Activated CD4-positive, alpha-beta T cell treated with anti-CD3 and anti-CD28 coated beads, Interleukin-2, amount 10 ng/mL, durations not matched to agents 24 days and 14 days (primary cell): ENCODE measurements at places on chromosomes 1 and 21.

DNA sequence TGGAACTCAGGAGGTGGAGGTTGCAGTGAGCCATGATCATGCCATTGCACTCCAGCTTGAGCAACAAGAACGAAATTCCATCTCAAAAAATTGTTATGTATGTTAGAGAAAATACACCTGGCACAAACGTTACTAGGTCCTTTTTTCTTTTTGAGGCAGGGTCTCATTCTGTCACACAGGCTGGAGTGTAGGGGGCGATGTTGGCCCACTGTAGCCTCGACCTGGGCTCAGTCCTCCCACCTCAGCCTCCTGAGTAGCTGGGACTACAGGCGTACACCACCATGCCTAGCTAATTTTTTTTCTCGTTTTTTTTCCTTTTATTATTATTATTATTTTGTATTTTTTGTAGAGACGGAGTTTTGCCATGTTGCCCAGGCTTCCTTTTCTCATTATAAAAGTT is 4.4 kb downstream of the HAX1 start:
- peak; percentile 77 for DNase-seq

DNA sequence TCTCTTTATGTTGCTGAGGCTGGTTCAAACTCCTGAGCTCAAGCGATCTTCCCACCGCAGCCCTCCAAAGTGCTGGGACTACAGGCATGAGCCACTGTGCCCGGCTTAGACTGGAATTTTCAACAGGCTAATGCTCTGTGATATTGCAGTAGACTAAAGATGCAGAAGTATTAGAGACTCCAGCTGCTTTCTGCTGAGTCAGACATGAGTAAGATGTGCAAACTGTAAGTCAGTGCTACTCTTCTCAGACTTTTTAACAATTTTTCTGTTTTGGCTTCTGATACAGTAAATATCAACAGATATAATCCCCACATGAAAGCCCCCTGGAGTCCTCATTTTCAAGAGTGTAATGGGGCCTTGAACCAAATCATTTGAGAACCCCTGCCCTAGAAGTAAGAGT is 29.3 kb upstream of the NLRP3 start:
- no peak for DNase-seq

DNA sequence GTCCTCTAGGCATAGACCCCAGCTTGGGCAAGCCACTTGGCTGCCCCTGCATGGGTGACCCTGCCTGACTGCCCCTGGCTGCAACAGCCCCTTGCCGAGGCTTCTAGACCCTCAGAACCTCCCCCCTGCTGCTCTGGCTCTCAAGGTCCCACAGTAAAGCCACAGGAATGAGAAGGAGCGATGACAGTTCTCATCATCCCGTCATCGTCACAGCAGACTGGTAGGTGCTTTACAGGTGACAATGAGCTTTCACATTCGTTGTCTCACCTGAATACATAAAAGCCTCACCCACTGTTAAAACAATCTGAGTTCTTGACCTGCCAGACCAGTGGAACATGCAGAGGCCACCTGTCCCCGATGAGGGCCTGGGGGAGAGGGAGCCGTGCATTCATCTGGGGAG is 36.0 kb upstream of the GPR157 start:
- no peak for DNase-seq

DNA sequence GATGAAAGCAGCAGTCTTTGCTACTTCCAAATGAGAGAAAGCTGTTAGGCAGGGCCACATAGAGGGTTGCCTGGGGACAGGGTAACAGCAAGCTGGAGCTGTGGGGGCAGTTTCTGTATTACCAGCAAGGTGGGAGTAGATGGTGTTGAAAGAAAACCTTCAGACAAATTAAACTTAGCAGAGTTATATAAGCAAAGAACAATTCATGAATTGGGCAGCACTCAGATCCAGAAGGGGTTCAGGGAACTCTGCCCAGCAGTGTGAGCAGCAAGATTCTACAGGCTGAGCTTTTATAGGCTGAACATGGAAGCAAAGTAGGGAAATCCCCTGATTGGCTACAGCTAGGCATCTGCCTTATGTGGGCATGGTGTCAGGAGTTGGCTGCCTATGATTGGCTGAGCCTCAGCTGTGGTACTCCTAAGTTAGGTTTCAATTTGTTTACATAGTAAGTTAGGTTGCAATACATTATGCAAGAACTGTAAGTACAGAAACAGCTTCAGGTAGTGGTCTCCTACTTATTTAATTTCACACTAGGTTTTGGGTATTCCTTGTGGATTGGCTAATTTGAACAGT is 64.1 kb upstream of the TMPRSS2 start:
- no peak for DNase-seq

GRCh38 chr1:181493885-181494284 is 10.6 kb downstream of the CACNA1E start:
- no peak for DNase-seq

DNA sequence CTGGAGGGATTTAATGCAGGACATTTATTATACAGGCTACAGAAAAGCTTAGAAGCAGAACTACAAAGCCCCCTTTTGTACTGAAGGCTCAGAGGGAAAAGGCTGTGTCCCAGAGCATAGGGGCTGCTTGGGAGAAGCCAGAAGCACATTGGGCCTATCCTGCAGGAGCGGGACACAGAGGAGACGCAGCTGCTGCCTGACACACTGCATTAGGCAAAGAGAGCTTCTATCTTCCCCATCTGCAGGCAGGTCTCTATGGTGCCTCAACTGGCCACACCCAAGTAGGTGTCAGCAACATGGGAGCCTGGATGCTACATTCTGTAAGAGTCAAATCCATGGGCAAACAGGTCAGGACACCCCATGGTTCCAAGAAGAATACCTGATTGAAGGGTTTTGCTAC is 595.9 kb downstream of the AJAP1 start:
- DNase-seq = no peak

DNA sequence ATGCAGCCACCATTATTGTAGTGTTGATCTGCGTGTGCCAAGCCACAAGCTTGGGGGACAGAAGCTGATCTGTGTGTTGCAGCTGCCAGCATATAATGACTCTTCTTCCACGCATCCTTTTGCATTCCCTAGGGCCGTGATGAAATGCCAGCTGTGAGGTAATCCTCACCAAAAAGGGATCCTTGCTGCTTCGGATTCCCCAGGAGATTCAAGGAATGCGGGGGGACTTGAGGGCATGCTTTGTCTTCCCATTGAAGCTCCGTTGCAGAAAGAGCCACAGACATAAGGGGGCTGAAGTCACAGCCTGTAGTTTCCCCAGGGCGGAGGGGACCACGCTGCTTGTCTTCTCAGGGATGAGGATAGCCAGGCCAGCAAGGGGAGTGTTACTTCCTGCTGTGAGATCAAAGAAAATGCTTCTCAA is 281.6 kb upstream of the FMN2 start:
- no peak for DNase-seq

DNA sequence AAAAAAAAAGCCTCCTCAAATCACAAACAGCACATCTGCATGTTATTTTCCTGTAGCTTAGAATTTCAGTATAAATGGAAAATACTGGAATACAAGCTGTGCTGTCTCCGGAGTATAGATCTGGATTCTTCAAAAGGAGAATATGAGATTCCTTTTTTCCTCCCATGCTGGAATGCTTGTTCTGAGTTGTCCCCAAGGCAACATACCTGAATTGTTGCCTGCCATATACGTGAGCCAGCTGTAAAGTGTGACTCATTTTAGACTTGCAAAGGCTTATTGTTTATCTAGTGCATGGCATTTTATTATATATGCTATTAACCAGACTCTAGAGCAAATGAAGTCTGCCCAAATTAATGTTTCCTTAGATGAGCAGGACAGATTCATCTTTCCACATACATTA is 95.0 kb upstream of the C1orf105 start:
- no peak for DNase-seq

DNA sequence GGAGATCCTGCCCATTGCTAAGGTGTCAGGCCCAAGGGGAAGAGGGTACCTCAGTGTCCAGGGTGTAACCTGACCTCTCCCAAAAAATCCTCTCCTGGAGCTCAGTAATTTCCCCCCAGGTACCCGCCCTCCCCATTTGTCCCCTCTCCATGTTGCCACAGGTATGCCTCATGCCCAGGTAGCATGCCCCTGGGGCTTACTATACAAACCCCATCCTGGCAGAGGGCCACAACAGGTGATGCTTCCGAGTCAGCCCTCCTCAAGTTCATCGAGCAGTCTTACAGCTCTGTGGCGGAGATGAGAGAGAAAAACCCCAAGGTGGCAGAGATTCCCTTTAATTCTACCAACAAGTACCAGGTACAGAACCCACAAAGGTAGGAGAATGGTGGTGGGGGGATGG is 15.7 kb downstream of the ATP1A4 start:
- no peak for DNase-seq
